Lower leg skin (tissue), 4 donors: ENCODE measurements at places on chromosomes 11 and 22. TPM values are rescaled to one million over a fixed set of nuclear protein-coding genes. Genes with fewer than 3 reads are reported as not detected.

DNA sequence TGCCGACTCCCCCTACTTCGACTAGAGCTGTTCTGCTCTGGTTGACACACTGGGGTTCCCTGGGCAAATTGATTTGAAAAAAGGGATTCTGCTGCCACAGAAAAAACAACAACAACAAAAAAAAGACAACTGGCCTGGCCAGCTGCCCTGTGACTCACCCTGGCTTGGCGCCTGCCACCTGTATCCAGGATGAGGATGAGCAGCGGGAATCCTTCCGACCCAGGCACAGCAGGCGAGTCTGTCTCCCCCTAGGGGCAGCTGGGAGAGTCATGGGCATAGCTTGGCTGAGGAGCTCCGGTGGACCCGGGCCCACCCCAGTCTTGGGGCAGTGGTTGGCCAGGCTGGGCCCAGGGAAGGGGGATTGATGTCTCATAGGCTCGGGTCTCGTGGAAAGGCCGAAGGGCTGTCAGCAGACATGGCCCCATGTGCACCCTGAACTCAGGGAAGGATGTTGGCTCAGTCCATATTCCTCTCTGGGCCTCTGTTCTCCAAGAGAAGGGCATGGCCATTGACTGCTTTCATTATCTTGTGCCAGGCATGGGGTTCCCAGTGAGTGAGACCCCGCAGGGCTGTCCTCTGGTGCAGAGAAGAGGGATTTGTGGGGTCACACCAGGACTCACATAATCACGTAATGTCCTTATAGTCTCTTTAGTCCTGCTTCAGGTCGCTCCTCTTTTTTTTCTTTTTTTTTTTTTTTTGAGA, 10.4 kb upstream of the SUN2 start:
- peak; percentile 47 for DNase-seq

DNA sequence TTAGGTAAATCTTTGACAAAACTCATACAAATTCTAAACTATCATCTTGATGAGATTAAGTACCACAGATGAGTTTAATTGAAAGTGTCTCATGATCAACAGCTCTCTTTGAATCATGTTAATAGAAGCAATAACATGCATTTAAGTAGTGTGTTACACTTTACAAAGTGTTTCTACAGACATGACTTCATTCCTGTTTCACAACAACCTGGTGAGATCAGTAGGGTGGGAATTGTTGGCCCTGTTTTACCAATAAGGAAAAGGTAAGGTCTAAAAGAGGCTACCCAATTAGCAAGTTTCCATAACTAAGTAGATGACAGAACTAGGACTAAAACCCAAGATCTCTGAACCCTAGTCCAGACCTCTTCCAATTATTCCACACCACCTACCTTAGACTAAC, 12.7 kb upstream of the PRSS23 start:
- DNase-seq = no peak

DNA sequence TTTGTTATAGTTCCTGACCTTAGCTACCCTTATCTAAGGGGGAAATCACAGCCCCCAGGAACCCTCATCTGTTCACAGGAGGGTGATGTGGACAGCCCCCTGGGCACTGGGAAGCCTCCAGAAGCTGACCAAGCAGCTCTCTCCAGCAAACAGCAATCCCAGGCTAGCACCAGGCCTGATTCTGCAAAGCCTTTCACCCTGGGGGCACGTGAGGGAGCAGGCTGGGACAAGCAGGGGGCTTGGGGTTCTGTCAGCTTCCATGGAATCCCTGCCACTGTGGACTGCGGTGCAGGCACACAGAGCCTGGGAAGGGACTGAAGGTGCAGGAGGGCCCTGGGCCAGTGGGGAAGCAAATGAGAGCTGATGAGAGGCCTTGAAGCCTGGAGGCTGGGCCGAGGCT, 2.1 kb downstream of the PGAP2 start:
- no peak for DNase-seq

- no peak for DNase-seq
Observed at GRCh38 chr11:70841264-70841663, 411.1 kb downstream of the SHANK2 start.

DNA sequence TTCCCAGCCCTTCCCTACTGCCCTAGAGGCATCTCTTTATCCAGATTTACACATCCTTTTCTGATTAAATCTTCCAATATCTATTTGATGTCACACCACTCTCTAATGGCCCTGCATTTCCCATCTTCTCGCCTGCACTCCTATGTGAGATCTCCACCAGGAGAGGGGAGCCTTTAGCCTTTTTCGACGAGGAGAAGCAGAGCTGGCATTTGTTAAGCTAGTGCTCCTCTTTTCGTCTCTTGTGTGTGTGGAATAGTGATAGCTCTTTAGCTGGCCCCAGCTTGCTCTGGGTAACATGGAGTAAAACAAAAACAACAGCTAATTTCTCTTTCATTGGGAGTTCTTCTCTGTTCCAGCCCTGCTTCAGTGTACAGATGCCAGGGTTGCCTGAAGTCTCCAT, 536.5 kb downstream of the NTM start:
- DNase-seq = no peak

GRCh38 chr11:78069465-78069864, 5.8 kb downstream of the THRSP start:
- DNase-seq = no peak

DNA sequence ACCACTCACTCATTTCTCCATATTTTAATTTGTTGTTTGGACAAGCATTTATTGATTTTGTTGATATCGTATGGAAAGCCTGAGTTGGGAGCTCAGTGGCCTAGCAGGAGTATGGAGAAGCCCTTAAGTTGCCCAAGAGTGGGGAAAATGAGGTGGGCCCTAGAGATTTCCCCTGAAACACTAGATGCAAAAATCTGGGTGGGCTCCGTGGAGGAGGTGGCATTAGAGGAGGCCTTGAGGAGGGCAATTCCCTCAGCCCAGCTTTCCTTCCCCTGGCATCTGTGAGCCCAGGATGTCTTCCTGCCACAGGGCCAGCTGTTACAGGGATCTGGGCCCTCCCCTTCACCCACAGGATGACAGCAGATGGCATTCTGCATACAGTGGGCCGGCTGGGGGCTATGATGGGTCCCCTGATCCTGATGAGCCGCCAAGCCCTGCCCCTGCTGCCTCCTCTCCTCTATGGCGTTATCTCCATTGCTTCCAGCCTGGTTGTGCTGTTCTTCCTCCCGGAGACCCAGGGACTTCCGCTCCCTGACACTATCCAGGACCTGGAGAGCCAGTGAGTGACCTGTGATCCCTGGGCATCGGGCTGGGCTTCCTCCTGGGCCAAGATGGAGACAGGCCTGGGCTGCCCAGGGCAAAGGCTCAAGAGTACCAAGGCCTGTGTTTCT, 21.6 kb upstream of the SLC22A12 start:
- DNase-seq = no peak

GRCh38 chr22:37986371-37986770, 2.0 kb upstream of the SOX10 start:
- no peak for DNase-seq

DNA sequence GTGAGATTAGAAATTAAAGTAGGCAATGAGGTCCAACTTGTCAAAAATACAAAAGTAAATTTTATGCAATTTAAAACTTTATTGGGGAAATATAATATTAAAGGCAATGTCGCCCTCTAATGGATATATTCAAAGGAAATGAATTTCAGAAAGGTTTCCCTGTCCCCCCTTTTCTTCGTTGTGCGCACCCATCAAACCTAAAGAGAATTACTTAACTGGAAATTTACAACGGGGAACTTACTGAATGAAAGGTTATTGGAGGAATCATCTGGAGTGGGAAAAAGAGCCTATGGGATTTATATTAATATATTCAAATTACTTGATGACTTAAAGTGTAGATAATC, 1.7 kb upstream of the ABTB2 start:
- no peak for DNase-seq

GRCh38 chr11:60951606-60951903, 421 bp downstream of the SLC15A3 start:
- DNase-seq = no peak

DNA sequence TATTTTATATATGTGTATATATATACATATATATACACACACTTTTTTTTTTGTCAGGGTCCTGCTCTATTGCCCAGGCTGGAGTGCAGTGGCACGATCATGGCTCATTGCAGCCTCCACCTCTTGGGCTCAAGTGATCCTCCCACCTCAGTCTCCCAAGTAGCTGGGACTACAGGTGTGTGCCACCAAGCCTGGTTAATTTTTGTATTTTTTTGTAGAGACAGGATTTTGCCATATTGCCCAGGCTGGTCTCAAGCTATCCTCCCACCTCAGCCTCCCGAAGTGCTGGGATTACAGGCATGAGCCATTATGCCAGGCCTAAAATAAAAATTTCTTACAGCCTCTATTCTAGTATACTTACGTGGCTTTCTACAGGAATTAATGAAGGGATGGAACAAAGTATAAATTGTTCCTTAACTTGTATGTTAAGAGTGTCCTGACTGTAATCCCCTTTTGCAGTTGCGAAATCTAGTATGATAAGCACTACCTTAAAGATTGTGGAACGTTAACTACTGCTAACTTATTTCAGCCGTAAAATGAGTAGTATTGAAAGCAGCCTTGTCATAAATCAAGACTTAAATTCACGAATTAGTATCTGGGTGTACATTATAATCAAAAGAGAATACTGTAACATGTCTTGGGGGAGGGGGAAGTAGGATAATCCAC, 2.1 kb downstream of the TRAF6 start:
- no peak for DNase-seq

- DNase-seq = no peak
Observed at GRCh38 chr11:98107736-98108135, 913.0 kb upstream of the CNTN5 start.

DNA sequence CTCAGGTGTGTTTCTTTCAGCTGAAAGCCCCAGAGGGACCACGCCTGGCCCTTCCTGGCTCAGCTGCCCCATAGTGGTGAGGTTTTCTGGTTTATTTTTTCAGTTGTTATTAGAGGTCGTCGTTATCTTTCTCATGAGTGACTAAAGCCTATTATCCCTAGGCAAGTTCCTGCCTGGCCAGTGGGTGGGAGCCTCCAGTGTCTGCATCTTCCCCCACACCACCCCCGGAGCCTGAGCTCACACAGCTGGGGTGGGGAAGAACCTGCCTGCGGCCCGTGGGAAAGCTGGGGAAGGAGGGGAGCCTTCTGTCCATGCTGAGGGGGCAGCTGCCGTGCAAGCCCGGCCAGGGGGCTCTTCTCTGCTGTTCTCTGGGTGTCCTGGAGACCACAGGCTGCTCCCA, 24.3 kb upstream of the PPFIA1 start:
- no peak for DNase-seq

DNA sequence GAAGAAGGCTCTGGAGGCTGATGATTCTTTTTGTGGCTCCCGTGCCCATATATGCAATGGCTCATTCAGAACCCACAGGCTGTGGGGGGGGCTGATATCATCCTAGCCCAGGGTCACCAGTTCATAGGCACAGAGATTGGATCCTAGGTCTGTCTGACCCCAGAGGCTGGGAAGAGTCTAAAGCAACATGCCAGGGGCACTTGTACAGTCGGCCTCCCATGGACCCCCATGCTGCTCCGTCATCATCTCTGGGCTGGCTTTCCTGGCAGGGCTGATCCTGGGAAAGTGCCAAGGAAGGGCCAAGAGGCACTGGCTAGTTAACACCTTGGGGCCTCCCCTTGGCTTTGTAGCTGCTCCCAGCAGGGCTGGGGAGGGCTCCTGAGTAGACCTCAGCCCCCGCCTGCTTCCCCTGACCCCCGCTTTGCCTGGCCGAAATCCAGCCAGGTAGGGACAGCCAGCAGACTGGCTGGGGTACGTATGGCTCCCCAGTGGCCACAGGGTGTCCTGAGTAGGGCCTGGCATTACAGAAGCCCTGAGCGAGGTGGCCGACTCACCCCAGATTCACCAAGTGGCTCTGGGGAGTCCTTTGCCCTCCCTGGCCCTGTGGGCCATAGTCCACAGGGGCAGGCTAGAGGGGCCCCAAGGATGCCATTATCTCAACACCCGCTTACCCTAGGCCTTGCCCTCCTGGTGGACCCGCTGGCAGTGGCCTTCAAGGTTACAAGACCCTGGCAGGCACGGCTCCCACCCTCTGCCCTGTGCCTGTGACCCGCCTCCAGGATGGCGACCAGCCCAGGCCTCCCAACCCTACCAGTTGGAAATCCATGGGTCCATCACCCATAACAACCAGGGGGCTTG, 22.5 kb downstream of the FADS3 start:
- DNase-seq = no peak

DNA sequence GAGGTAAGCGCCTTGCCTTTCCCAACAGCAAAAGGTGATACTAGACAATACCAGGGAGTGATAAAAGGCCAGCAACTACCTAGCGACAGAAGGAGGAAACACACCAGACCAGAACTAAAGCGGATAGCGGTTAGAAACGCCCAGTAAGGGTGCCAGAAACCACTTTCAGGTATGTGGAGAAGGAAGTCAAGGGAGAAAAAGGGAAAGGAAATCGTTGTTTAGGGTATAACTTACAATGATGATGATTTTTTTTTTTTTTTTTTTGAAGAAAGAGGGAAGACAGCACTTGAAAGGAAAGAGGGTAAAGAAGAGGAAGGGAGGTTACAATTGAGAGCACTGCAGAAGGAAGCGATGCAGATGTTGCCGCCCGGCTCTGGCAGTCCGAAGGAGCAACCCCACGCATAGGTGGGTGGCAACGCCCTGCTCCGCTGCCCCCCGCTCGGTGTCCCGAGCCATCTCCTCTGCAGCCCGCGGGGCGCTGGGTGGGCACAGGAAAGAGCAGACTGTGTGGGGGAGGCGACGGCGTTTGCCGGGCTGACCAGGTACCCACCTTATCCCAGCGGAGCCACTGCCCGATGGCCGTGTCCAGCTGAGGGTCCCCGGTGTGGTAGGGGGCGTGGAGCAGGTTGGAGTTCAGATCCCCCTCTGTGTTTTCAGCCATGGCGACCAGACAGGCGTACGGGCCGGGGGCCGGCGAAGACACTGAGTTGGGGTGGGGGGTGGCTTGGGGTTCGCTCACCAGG, 561 bp downstream of the PGM2L1 start:
- peak; percentile 84 for DNase-seq

GRCh38 chr11:129023968-129024676, 81.5 kb upstream of the TP53AIP1 start:
- DNase-seq = peak; percentile 51

DNA sequence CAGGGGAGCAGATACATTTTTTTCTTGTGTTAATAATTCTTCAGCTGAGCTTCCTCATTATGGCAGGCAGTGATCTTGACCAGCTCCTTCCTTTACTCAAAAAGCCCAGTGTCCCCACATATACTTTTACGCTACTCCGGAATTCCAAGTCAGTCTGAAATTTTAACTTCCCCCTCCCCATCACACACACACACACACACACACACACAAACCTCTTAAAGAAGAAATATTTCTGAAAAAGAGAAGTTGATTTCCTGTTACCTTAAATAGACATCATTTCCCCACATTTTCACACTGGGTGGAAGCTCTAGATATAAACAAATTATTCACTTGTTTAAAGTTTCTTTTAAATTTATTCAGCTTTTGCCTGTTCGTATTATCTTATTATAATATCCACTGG, 113.9 kb downstream of the DBX1 start:
- no peak for DNase-seq

- no peak for DNase-seq
Observed at GRCh38 chr11:128341280-128342248, 245.8 kb downstream of the ETS1 start.

- DNase-seq = no peak
Observed at GRCh38 chr11:87870086-87870485, 305.2 kb downstream of the RAB38 start.

GRCh38 chr11:5703741-5704536, 14.3 kb downstream of the TRIM22 start:
- no peak for DNase-seq

Gene RIMBP3C
- total RNA-seq = 0.20 TPM

Gene SMC1B
- not detected for total RNA-seq

Gene PDE3B
- 1.3 TPM for total RNA-seq

Gene TEX54
- not detected for total RNA-seq

Gene SIRT3
- total RNA-seq = 18.4 TPM

Gene DCHS1
- 4.0 TPM for total RNA-seq

Gene JHY
- 2.7 TPM for total RNA-seq
